ENCODE measurements at places on chromosomes 5 and 9. TPM values are rescaled to one million over a fixed set of nuclear protein-coding genes. Genes with fewer than 3 reads are reported as not detected.

DNA sequence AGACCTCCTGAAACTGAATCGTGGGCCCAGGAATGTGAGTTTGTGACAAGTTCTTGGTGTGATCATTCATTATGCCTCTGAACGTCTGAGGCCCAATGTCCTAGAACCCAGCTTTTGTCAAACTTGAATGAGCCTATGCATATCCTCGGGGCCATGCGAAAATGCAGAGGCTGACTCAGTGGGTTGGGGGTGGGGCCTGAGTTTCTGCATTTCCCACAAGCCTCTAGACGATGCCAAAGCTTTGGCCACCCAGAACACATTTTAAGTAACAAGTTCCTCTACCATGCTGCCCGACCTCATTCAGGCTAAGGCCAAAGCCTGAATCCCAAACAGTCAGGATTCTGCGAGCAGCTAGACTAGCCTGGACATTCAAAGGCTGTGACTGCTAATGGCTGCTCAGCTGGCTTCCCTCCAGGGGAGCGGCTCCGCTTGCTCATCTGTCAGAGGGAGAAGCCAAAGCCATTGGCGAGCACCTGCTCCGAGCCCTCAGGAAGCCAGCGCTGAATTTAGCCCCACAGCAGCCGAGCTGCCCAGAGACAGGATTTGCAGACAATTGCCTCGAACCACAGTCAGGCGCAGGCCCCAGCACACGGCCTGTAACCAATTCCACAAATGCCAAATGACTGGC is 177.5 kb downstream of the ZDHHC21 start:
- no peak for DNase-seq

DNA sequence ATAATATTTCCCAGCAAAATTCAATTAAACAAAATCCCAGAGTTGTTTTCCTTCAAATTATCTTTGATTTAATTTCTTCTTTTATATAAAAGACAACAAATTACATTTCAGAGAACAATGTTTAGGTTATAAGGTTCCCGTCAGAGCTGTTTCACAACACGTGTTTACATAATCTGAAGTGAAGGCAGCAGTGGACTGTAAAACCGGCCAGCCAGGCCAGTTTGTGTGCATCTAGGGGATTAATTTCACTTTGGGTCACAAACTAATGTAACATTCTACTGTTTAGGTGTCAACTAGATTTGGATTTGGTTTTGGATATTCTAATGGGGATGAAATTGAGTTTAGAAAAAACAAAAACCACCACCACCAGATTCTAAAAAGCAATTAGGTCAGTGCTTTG is 86.5 kb upstream of the PLPP1 start:
- DNase-seq = peak; percentile 91

DNA sequence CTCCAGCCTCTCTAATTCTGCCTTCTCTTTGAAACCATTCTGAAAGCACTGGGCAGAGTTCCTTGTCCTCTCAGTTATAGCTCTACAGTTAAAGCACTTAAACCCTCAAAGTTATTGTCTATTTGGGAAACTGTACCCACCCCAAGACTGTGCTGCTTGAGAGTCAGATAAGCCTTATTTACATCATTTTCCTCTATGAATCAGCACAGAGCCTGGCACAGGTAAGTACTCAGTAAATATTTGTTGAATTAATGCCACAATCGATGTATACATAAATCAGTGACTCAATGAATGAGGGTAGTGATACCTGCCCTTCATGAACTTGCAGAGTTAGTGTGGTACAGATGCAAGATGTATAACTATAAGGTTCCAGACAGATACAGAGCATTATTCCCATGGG is 549.4 kb upstream of the KLF4 start:
- DNase-seq = no peak

TMEM252 gene
- total RNA-seq = not detected

BNIP1 gene
- total RNA-seq = 18.4 TPM

DNA sequence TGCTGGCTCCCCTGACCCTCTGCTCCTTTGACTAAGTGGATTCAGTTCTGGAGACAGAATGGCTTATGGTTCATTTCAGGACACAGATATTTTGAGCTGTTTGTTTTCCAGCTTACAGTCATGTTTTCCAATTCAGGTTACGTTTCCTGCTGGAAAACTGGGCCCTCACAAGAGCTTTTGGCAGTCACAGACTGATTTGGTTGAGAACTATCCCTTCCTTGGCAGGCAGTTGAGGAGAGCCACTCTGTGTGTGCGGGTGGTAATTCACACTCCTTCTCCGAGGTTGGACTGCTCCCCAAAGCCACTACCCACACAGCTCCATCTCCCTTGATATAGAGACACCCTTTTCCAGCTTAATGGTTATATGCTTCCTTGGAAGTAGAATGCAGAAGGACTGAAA is 534.5 kb downstream of the TMEM38B start:
- DNase-seq = no peak

AIF1L gene
- total RNA-seq = 0.43 TPM

Data from fibroblast of villous mesenchyme (primary cell).